ENCODE measurements at places on chromosomes 12 and 14.

GRCh38 chr12:6235499-6235898 lies 35.3 kb downstream of the CD9 start:
- no peak for DNase-seq
- H3K27me3 ChIP-seq: no peaks in the 10 kb centered on the region
- H3K36me3 ChIP-seq: peaks cover 54% of the 10 kb centered on the region
- H3K4me1 ChIP-seq: peaks cover 57% of the 10 kb centered on the region

- H3K36me3 ChIP-seq: no peaks in the 10 kb centered on the region
- no peak overlapping the region for H3K4me3 ChIP-seq
- no peak overlapping the region for H3K27ac ChIP-seq
- H3K4me1 ChIP-seq: peaks cover 7% of the 10 kb centered on the region
Observed at GRCh38 chr14:104093366-104094055, 8.0 kb downstream of the ASPG start.

DNA sequence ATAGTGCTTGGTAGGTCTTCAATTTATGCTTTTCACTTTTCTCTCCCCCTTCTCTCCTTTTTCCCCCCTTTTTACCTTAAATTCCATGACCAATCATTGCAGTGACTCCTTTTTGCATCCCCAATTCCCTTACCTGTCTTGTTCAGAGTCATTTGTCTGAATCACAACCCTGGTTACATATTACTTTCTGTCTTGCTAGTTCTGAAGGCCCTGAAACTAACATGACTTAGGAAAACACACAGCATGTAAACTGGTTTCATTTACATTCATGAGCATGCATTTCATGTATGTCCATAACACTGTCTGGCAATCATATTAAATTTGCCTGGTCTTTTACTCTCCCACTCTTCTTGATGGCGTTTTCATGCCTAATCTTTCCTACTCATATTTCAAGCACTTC lies 20.3 kb upstream of the FOXG1 start:
- no peaks in the 10 kb centered on the region for H3K27me3 ChIP-seq
- H3K4me3 ChIP-seq: no peak overlapping the region
- no peaks in the 10 kb centered on the region for H3K4me1 ChIP-seq
- H3K36me3 ChIP-seq: no peaks in the 10 kb centered on the region
- DNase-seq: no peak
- no peak overlapping the region for H3K27ac ChIP-seq

GRCh38 chr12:29537298-29537697 lies 39.8 kb upstream of the OVCH1 start:
- no peak for DNase-seq
- peaks cover under 1% of the 10 kb centered on the region for H3K4me1 ChIP-seq
- H3K27ac ChIP-seq: no peak overlapping the region
- no peaks in the 10 kb centered on the region for H3K36me3 ChIP-seq
- no peaks in the 10 kb centered on the region for H3K27me3 ChIP-seq

DNA sequence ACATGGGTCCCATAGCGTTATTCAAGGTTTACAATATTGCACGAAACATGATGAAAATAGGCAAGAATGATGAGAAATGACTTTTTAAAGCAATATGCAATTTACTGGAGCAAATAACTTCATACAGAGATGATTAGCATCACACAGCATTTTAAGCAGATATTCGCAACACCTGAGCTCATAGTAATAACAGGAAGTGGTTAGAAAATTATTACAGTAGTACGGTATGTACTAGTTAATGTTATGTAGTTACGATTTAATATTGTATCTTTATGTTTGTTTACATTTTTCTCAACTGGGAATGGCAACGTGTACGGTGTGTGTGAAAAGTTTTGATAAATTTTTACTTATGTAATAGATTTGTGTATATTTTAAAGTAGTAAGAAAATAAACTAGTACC lies 102.6 kb downstream of the OSBPL8 start:
- no peak overlapping the region for H3K4me3 ChIP-seq
- H3K27ac ChIP-seq: no peak overlapping the region
- H3K36me3 ChIP-seq: no peaks in the 10 kb centered on the region
- H3K27me3 ChIP-seq: no peaks in the 10 kb centered on the region
- DNase-seq: no peak

DNA sequence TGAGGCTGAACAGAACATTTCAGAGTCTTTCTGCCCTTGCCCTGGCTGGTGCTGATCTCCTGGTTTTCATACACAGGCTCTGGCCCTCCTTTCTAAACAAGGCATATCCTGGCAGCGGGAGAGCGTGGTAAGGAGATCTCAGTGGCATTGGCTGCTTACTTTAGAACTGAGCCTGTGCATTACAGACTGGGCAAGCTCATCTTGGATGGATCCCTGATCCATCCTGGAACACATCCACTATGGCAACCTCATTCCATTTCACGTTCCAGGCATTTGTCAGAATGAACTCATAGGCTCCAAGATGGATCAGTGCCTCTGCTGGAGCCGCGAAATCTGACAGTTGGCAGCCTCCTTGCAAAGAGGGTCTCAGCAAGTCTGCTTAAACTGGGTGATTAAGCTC lies 224.5 kb upstream of the PELI2 start:
- H3K27ac ChIP-seq: no peak overlapping the region
- H3K4me3 ChIP-seq: no peak overlapping the region
- peaks cover 3% of the 10 kb centered on the region for H3K4me1 ChIP-seq
- DNase-seq: no peak

DNA sequence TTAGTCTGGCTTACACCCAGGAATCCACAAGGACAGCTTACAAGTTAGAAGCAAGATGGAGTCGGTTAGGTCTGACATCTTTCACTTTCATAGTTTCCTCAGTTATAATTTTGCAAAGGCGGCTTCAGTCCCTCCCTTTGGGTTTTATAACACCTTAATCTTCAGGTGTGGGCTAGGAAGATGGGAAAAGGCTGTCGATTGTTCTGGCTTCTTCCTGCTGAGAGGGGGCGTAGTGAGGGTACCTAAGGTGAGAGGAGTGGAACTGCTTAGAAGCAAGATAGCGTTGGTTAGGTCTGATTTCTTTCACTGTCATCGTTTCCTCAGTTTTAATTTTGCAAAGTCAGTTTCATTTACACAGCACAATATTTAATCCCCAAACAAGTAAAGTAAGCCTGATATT lies 10.1 kb downstream of the A2ML1 start:
- H3K27me3 ChIP-seq: no peaks in the 10 kb centered on the region
- no peaks in the 10 kb centered on the region for H3K36me3 ChIP-seq
- no peak overlapping the region for H3K27ac ChIP-seq
- H3K4me3 ChIP-seq: no peak overlapping the region
- no peak for DNase-seq
- H3K4me1 ChIP-seq: no peaks in the 10 kb centered on the region

DNA sequence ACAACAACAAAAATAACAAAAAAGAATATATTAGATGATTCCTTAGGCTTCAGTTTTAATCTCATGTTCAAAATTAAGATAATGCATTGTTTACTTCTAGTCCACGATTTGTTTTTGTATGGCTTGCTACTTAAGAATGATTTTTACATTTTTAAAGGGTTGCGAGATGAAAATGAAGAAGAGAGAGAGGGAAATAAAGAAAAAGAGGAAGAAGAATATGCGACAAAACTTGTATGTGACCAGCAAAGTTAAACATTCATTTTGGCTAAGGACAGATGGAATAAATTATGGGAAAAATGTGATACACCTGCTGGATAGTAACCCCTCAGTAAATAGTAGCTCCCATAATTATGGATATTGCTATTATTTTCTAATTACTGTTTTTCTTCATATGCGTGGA lies 1.2 kb upstream of the GIT2 start:
- peaks cover 74% of the 10 kb centered on the region for H3K4me1 ChIP-seq
- no peaks in the 10 kb centered on the region for H3K27me3 ChIP-seq
- H3K36me3 ChIP-seq: no peaks in the 10 kb centered on the region
- no peak overlapping the region for H3K27ac ChIP-seq

DNA sequence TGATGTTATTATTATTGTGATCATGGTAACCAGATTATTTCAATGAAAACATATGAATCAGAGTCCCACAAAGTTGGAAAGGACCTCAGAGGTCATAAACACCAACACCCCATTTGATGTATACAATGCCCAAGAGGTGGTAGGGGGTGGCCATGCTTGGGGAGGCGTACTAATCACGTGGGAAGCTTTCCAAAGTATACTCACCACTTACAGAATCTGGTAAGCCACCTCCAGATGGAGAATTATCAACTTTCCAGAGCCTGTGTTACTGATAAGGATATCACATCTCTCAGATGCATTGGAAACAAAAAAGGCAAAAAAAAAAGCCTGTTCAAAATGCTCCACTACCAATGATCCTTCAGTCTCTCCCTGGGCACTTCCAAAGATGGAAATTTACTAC lies 8.4 kb downstream of the DAD1 start:
- peaks cover 18% of the 10 kb centered on the region for H3K4me1 ChIP-seq
- H3K4me3 ChIP-seq: no peak overlapping the region
- DNase-seq: no peak
- no peaks in the 10 kb centered on the region for H3K27me3 ChIP-seq
- H3K27ac ChIP-seq: no peak overlapping the region
- H3K36me3 ChIP-seq: no peaks in the 10 kb centered on the region

DNA sequence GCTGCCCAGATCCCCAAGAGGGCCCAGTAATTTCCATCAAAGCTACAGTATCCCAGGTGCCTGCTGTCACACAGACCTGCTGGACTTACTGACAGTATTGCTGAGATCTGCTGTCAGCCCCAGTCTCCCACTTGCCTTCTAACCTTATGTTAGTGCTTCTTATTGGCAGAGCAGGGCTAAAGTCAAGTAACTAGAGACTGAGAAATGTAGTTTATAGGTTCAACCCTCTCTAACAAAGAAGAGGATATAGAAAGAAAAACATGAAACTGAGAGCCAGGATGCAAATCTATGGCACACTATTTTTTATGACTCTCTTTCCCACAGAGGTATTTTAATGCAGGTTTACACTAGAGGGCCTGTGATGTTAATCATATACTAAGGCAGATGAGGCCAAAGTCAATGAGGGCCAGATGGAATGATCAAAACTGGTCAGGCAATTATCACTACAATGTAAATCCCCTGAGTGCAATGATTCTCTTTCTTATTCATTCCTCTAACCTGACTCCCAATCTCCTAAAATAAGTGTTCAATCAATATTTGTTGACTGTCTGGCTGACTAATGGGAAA lies 781.9 kb downstream of the VRK1 start:
- H3K27me3 ChIP-seq: no peaks in the 10 kb centered on the region
- H3K36me3 ChIP-seq: no peaks in the 10 kb centered on the region
- H3K4me3 ChIP-seq: no peak overlapping the region
- no peak for DNase-seq

DNA sequence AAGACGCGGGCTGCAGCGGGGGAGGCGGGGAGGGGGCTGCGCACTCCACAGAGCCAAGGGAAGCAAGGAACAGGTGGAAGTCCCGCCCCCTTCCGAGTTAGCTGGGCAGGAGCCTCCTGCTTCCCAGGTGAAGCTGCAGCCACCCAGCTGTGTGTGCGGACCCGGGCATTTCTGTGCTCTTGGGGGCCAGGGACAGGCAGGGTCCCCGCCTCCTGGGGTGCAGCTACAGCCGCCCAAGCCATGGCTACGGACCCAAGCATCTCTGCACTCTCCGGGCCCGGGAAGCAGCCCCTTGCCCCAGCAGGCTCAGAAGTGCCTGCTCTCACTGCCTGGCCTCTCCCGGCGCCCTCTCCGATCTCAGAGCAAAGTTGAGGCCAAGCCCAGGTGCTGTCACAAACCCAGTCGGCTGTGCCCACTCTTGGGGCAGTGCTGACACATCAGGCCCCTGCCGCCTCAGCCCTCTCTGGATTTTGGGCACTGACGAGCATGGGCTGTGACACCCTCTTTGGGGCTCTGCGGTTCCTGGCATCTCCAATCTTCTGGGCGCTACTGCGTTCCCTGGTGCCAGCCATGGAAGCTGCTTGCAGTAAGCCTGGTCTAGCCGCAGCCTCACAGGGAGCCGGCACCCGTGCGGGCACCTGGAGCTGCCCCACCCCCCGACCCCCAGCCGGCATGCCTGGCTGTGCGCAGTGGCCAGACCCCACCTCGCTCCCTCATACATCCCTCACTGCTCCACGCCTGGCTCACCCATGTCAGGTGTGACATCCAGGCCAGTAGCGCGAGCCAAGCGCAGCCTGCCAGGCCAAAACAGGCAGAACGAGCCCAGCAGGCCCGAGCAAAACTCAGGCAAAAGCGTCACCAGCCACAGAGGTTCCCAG lies 8.5 kb upstream of the MGAT4C start:
- no peak overlapping the region for H3K27ac ChIP-seq
- H3K4me1 ChIP-seq: peaks cover 6% of the 10 kb centered on the region
- no peak for DNase-seq

GRCh38 chr12:53500142-53500775 lies 824 bp upstream of the TARBP2 start:
- peak overlapping the region; percentile 71 for H3K4me3 ChIP-seq
- H3K27me3 ChIP-seq: no peaks in the 10 kb centered on the region

- peaks cover 3% of the 10 kb centered on the region for H3K4me1 ChIP-seq
- H3K27ac ChIP-seq: no peak overlapping the region
- H3K36me3 ChIP-seq: peaks cover 10% of the 10 kb centered on the region
- H3K27me3 ChIP-seq: no peaks in the 10 kb centered on the region
- no peak for DNase-seq
- H3K4me3 ChIP-seq: no peak overlapping the region
Observed at GRCh38 chr14:34450542-34450915, 11.5 kb downstream of the SPTSSA start.

DNA sequence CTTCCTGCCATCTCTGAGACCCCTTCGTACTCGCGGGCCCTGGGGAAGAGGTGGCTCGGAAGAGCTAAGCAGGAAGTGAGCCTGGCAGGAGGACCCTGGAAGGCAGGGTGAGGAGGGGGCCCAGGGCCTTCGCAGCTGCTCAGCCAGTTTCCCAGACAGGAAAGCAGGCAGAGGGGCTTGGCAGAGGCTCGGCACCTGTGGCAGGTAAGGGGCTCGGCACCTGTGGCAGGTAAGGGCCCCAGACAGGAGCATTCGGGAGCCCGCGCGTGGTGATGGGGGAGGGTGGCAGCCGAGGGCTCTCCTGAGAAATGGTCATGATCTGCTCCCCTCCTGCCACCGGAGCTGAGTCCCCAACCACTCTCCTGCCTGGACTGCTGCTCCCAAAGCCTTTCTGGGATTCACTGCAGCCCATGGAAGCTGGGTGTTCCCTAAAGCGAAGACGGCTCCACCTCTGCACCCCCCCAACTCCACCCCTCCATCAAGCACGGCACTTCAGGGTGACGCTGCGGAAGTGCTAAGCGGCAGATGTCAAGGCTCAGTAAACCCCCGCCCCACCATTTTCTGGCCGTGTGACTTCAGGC lies 63.2 kb downstream of the PRIMA1 start:
- H3K27me3 ChIP-seq: no peaks in the 10 kb centered on the region
- H3K27ac ChIP-seq: no peak overlapping the region
- no peak overlapping the region for H3K4me3 ChIP-seq

- H3K36me3 ChIP-seq: peaks cover 15% of the 10 kb centered on the region
- H3K4me1 ChIP-seq: peaks cover 15% of the 10 kb centered on the region
- H3K27ac ChIP-seq: no peak overlapping the region
- no peak for DNase-seq
Observed at GRCh38 chr12:1199700-1200099, 208.7 kb downstream of the ERC1 start.

- no peak for DNase-seq
- H3K4me1 ChIP-seq: peaks cover 22% of the 10 kb centered on the region
- no peak overlapping the region for H3K4me3 ChIP-seq
- H3K27ac ChIP-seq: peak overlapping the region; percentile 2
- H3K27me3 ChIP-seq: no peaks in the 10 kb centered on the region
Observed at GRCh38 chr12:68378872-68379606, 46.9 kb upstream of the MDM1 start.
